ENCODE measurements at places on chromosomes 4 and X.

GRCh38 chrX:64186974-64187761 is 18.3 kb downstream of the AMER1 start:
- peak; percentile 26 for DNase-seq

GRCh38 chr4:31084806-31085416 is 364.7 kb downstream of the PCDH7 start:
- no peak for DNase-seq

- DNase-seq: no peak
Observed at GRCh38 chr4:158410272-158410671, 111.4 kb upstream of the RXFP1 start.

- no peak for DNase-seq
Observed at GRCh38 chr4:5710065-5710960, 688 bp upstream of the EVC start.

GRCh38 chrX:109485470-109486340 is 3.8 kb upstream of the GUCY2F start:
- DNase-seq: peak; percentile 72

GRCh38 chr4:109616243-109616642 is 56.2 kb downstream of the MCUB start:
- no peak for DNase-seq

DNA sequence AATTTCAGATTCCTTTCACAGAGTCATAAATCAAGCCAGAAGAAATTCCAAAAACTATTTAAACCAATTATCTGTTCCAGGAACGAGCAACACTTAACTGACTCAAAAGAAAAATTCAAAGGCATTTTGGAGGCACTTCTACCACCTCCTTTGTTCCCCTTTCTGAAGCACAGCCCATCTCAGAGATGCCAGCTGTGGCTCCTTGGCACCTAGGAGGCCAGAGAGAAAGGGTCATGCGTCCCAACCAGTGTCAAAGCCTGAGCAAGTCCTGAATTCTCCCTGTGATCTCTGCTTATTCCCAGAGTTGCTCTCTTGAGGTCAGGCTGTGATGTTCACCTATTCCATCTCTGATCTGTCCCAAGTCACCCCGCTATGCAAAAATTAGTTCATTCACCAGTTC is 105.0 kb upstream of the S100G start:
- no peak for DNase-seq

DNA sequence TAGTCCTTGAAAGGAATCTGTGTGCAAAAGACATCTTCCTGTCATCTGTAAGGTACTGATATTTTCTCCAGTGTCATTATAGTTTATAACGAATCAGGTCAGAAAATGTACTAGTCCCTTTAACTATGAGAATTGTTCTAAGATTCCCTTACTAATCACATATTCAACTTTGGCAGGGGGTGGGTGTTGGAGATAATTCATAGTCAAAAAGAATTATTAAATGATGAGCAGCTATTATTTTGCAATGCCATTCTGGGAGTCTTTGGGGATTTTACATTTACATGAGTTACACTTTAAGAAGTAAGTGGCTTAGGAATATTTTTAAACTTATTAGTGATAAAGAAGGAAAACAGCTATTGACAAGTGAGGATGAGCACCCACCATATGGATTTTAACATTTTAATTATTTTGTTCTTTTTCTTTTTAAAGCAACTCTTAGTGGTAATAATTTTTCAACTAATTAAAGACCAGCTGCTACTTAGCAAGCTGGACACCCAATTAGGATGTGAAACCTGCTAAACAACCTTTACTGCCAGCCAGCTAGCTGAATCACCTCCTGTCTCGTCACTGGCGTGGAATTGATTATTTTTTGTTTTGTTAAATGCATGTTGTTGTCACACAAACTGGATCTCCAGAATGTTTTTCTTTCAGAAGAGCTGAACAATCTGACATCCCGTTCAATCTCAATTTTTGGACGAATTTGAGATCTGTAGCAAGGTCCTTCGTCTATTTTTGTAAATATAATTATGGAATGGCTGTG is 219.2 kb downstream of the ARAP2 start:
- no peak for DNase-seq

GRCh38 chr4:26073886-26074560 is 160.0 kb downstream of the SMIM20 start:
- peak; percentile 62 for DNase-seq

DNA sequence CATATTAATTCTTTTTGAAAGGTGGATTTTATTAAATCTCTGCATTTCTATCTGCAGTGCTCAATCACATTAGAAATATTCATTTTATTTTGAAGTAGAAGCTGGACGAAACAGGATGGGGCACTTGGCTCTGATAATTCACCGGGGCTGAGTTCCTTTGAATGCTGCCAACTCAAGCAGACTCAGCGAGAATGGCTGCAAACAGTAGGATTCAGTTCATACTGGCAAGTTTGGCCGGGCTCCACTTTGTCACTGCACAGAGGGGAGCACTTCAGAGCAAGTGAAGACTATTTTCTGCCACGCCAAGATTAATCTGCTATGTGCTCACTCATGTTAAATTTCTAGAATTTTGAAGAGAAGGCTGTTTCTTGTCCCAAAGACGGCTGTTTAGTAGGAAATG is 30.7 kb upstream of the KLHL8 start:
- no peak for DNase-seq

DNA sequence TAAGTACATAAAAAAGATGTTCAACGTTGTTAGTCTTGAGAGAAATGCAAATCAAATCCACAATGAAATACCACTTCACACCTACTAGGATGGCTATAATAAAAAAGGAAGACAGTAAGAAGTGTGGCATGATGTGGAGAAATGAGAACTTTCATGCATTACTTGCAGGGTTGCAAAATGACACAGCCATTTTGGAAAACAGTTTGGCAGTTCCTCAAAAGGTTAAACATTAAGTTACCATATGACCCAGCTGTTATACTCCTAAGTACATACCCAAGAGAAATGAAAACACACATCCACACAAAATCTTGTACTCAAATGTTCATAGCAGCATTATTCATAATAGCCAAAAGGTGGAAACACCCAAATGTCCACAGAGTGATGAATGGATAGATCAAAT is 25.8 kb upstream of the LIMCH1 start:
- no peak for DNase-seq

DNA sequence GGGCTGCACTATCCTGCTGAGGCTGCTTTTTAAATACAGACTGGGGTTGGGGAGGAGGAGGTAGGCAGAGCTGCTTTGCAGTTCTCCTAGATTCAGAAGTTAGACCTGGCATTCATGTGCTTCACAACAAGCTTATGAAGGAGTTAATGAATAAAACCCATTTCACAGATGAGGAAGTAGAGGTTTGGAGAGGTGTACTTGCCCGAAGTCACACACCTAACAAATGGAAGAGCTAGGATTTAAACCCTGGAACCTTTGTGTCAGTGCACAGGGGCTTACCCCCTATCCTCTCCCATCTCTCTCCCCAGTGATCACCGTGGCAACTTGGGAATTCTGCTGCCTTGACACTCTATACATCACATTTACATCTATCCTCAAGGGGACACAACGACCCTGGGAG is 3.6 kb upstream of the MTM1 start:
- no peak for DNase-seq

GRCh38 chrX:7280520-7280919 is 132.6 kb upstream of the PUDP start:
- DNase-seq: no peak

- DNase-seq: no peak
Observed at GRCh38 chr4:26094076-26094475, 180.1 kb downstream of the SMIM20 start.

DNA sequence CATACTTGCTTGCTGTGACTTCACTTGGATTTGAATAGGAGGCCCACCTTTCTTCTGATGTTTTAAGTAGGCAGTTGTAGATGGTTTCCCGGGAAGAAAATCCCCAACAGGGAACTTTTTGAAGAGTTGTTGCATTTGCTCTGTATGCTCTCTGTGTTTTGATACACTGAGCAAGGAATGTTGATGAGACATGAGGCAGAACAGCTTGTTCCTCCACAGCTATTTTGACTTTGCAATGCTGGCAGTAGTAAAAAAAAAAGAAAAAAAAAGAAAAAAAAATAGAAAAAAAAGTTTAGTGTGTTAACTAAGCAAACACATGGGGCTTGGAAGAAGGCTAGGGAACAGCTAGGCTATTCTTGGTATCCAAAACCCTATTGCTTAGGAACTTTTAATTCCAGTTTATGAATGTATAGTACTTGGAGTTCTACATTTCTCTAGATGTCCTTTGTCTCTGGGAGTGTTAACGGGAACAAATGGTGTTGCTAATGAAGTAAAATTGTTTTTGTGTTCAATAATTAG is 23.4 kb upstream of the PAQR3 start:
- no peak for DNase-seq

- no peak for DNase-seq
Observed at GRCh38 chr4:160864253-160864652, 1299.5 kb downstream of the FSTL5 start.

DNA sequence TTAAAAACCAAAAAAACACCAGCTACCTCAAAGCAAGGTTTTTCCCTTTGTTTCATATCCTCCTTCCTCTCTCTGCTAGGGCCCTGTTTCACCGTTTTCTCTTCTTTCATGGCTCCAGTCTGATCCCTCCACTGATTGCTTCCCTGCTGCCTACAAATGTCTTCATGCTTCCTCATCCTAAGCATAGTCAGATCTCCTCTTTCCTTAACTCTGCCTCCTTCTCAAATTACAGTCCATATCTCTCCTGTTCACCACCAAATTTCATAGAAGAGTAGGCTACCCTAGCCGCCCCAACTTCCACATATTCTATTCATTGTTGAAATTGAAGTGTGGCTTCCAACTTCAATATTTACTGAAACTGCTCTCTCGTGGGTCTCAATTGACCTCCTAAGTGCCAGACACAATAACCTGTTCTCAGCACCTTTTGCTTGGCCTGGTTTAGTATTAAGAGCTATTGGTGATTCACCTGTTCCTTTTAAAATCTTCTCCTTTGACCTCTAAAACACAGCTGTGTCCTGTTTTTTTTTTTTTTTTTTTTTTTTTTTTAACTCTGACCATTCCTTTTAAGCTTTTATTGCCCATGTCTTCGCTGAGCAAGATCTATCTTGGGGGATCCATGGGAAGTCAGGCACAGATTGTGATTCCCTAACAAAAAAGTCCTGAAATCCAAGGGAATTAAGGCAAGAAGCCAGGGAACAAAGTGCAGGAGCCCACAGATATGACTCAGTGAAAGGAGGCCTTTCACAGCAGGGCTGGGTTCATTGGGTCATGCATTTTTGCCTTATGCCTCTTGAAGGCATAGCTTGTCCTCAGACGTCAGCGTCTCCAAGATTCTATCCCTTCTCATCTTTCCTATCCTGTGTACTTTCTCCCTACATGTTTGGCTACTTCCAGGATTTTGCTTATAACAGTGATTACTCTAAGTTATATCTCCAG is 85.4 kb downstream of the RPS3A start:
- no peak for DNase-seq

- DNase-seq: no peak
Observed at GRCh38 chr4:161148051-161148450, 1015.7 kb downstream of the FSTL5 start.

DNA sequence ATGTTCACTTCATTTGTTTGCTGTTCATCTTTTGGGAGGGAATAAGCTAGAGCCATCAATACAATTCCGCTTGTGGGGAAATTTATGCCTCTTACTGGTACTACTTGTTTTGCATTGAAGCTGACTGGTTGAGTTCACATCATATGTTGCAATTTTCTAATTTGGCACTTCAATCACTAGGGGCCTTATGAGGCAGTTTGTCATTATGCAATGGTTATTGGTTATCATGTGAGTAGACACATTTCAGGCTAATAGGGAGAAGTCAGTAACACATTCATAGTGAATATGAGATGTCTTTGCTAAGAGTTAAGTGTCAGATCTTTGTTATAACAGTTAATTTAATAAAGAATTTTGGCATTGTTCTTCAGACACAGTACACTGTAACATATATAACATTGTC is 5.0 kb downstream of the RPL36A start:
- DNase-seq: no peak

- DNase-seq: no peak
Observed at GRCh38 chr4:140343303-140343702, 30.1 kb upstream of the SCOC start.

GRCh38 chr4:112952313-112952700 is 97.1 kb upstream of the ANK2 start:
- DNase-seq: no peak

GRCh38 chr4:140004549-140004895 is 149.5 kb downstream of the MAML3 start:
- no peak for DNase-seq

GRCh38 chr4:1208970-1209704 is 36.8 kb upstream of the SPON2 start:
- DNase-seq: no peak

DNA sequence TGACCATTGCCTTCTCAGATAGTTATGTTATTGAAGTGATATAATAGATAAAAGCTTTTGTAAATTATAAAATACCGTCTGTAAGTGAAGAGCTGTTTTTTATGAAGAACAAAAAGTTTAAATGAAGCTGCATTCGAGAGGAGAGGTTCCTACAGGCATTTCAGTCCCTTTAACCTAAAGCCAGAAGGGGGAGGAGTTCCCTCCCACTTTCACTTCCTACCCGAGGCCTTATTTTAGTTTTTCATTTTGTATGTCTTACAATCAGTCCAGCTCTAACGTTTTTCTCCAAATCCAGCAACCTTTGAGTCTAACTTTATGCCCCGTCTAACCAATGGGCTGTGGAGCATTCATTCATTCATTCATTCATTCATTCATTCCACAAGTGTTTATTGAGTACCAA is 16.5 kb upstream of the SOX3 start:
- no peak for DNase-seq

DNA sequence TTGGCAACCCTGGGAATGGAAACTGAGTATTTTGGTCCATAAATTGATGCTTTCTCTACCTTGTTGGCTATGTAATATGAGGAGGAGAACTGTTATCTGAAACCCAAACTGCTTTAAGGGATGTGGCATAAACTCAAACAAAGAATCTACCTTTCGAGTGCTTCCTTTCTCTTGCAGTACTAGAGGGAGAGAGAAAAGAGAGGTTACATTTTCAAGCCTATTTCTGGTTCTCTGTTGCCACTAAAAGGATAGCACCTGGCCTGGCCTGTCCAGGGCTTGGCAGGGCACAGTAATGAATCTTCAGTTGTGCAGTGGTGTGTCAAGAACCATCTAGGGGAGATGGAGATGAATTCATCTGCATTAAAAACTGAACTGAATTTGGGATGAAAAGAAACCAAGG is 308.6 kb downstream of the PTTG2 start:
- DNase-seq: no peak

GRCh38 chr4:99090481-99091215 is 2.1 kb upstream of the ADH5 start:
- no peak for DNase-seq

DNA sequence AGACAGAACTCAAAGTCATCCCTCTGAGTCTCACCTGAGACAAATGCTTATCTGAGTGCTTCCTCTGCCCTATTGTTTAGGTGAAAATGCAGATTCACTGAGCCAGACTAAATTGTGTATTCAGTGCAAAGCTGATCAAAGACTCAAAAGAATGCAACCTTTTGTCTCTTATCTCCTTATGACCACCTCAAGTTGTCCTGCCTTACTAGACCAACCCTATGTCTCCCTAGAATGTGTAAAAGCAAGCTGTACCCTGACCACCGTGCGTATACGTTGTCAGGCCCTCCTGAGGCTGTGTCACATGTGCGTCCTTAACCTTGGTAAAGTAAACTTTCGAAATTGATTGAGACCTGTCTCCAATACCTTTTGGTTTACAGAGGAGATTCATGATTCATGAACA is 63.6 kb upstream of the SH3RF1 start:
- no peak for DNase-seq
